Stimulated activated CD4-positive, alpha-beta T cell treated with anti-CD3 and anti-CD28 coated beads, Interleukin-15, amount 100 ng/mL, for 24 hours (primary cell): ENCODE measurements at places on chromosomes 2 and 18.

DNA sequence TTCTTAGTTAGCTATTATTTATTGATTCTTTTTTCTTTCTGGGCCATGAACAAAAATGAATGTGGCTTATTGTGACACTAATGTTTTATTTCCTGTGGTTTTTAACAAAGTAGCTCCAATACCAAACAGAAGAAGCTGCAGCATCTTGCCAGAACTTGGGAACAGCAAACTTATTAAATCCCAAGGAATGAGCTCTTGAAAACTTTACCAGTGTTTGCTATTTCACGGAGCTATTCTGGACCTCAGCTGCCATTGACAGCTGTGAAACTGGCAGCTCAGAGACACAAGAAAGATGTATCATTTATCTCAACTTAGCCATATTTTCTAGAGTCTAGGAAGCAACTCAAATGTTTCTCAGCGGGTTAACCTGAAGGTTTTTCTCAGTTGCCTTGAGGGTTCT, 91.0 kb upstream of the NEUROD1 start:
- DNase-seq, result no peak

GRCh38 chr2:191148281-191148680, 2.5 kb downstream of the STAT4 start:
- DNase-seq, result no peak

DNA sequence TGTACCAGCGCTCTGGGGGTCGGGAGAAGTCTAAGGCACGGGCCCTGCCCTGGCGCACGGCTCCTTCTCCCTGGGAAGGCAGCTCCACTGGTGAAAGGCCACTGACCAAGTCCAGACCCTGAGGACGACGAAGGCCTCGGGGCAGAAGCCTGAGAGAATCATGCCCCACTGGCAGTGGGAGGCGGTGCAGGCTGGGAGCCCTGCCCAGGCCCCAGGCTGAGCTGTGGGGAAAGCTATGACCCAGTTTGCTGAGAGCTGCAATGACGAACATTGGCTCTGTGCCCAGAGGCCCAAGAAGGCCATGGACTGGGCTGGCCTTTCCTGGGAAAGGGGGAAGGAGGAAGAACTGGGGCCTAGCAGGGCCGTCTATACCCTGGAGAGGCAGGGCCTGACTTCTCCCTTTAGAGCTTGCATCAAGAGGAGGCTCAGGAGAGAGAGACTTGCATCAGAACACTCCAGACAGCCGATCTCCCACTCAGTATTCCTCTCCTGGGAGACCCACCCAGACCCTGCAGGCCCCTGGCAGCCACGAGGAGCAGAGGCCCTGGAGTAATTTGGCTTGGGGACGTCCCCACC, 32.9 kb downstream of the HS1BP3 start:
- DNase-seq, result no peak

DNA sequence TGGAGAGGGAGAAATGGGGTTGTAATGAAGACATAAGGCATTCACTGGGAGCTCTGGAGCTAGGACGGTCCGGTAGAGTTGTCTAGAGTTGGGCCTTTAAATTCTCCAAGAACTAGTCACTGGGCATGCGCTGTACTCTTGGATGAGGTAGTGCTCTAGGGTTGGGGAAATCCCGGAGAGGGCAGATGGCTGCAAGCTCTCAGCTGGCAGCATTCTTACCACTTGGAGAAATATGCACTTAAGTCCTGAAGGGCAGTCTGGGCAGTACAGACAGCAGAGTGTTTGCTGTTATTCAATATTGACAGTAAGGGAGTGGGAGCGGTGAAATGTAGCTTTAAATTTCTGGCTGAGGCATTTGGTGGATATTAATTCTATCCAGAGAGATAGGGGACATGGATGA, 214.6 kb downstream of the RDH14 start:
- DNase-seq, result no peak

GRCh38 chr18:23902396-23902795, 112.2 kb upstream of the TTC39C start:
- no peak for DNase-seq

DNA sequence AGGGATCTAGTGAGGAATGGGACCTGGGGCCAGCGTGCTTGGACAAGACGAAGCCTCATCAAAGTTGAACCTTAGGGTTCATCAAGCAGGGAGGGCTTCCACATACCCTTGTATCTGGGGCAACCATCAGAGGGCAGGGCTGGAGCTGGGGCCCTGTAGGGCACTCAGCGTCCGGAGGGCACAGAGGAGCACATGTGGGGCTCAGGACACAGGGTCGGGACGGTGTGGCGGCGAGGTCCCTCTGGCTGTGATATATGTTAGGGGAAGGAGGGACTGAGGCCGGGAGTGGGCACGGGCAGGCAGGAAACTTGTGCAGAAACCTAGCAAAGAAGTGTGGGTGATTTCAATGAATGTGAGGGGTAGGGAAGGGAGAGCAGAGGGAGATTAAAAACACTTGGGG, 244.0 kb downstream of the AGAP1 start:
- DNase-seq, result no peak

GRCh38 chr2:233059797-233060500, at the start of gene INPP5D:
TSS of gene INPP5D (plus strand) at chr2:233060342. CDS start at chr2:233060479, 137 bp downstream.
- peak; percentile 78 for DNase-seq

- no peak for DNase-seq
These were observed 17.0 kb upstream of the MFSD2B start for GRCh38 chr2:23992931-23993330.

- DNase-seq, result no peak
These were observed 40.7 kb downstream of the POMC start for GRCh38 chr2:25127646-25128045.

DNA sequence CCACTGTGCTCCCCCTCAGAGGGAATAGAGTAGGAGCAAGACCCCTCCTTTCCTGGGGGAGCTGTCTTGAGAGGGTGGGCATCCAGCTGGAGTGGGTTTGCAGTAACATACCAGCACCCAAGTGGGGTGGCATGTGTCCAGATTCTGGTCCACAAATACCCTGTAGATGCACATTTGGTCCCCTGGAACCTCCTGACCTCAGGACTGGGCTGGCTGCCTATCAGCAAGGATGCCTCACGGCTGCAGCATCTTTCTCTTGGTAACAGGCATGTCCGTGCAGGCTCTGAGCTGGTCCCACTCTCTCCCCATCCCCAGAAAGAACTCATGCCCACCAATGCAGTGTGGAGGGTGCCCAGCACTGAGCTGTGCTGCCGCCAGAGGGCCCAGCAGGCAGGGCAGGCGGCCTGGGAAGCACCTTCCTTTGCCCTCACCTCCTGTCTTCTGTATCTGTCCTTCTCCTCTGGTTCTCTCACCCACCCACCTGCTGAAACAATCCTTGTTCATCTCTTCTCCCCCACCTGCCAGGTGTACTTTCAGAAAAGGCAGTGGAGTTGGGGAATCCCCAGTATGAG, 47.4 kb downstream of the ITGB1BP1 start:
- no peak for DNase-seq

DNA sequence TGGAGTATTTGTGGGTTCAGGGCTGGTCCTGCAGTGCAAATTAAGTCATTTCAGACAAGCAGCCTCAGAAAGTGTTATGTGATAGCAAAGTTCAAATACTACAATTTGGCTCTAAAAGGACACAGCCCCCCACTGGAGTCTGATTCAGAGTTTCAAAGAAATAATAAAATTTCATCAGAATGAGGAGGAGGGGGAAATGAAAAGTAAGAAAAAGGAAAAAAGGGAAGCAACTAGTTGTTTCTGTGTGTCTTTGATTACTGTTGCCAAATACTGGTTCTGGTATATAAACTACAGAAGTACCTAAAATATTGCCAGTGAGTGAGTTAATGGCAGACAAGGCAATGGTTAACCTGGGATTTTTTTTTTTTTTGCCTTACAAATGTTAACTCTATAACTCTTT, 773.9 kb downstream of the BCL11A start:
- DNase-seq, result no peak

DNA sequence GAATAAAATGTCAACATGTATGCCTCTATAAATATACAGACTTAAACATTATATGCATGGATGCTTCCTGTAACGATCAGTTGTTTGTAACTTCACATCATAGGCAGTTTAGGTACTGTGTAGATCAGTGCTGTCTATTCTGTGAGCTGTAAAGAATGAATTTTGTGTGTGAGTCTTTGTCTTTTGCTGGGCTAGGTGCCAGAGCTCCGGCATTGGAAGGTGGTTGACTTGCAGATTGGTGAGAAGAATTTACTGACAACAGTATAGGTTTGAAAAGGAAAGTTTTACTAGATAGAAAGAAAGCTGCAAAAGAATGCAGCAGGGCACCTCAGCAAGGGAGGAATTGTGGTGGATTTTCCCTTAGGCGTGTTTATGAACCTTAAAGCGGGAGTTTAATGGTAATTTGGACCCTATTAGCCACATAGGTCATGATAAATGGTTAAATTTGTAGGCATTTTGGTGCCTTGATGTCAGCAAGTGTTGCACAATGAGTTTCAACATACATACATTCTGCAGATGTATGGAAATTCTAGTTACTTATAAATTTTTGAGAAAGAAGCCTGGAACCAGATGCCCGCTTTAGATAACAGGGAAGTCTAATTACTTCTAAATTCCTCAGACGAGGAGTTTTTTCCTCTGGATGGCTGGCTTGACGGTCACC, 6.7 kb upstream of the QPCT start:
- DNase-seq, result no peak

DNA sequence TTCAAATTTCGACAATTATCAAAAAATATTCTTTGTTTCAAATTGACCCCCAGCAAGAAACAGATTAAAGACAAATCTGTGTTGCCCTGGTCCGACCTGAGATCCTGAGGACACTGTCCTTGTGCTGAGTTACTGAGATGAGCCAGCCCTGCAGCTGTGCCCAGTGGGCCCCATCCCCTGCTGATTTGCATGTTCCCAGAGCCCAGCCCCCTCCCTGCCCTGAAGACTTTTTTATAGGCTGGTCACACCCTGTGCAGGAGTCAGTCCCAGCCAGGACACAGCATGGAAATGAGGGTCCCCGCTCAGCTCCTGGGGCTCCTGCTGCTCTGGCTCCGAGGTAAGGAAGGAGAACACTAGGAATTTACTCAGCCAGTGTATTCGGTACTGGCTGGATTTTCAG, 31.4 kb upstream of the ZNG1B start:
- no peak for DNase-seq

DNA sequence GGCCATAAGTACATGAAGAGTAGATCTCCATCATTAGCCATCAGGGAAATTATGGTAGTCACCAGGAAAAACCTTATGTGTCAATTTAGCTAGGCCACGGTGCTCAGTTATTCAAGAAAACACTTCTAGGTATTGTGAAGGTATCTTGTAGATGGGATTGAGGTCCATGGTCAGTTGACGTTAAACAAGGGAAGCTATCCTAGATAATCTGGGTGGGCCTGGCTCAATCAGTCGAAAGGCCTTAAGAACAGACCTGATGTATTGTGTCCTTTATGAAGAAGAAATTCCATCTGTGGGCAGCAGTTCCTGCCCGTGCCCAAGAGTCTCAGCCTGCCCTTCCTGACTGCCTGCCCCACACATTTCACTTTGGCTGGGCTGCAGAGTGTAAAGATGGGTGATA, 16.7 kb upstream of the CNGA3 start:
- DNase-seq, result no peak
